ENCODE measurements at places on chromosomes 11 and 22.

DNA sequence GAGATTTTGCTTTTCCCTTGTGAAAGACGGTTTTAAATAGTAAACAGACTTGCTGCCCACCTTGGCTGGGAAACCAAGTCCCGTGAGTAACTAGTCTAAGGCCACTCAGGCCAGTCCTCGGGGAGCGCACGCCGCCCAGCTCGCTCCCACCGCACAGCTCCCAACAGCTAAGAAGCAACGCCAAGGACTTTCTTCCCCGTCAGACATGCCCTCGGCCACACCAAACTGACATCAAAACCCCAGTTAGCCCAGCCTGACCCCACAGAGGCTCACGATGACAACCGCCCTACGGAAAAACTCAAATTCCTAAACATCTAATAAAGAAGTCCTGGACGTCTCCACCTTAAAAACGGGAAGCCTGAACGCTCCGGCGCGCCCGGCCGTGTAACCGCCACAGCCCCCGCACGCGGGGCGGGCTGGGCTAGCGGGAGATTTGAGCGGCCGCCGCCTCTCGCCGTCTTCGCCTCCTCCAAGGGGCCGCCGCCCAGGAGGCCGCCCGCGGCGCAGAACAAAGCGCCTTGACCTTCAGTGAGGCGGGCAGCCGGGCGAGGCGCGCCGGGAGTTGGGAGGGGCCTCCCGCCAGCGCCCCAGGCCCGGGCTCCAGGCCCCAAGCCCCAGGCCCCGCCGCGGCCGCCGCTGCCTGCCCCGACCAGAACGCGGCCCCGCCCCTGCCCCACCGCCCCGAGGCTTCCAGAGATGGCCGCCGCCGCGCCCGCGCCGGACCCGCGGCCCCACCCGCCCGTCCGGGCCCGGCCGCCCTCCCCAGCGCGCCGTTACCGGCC is 486 bp downstream of the NAP1L4 start:
- peak; percentile 40 for DNase-seq

DNA sequence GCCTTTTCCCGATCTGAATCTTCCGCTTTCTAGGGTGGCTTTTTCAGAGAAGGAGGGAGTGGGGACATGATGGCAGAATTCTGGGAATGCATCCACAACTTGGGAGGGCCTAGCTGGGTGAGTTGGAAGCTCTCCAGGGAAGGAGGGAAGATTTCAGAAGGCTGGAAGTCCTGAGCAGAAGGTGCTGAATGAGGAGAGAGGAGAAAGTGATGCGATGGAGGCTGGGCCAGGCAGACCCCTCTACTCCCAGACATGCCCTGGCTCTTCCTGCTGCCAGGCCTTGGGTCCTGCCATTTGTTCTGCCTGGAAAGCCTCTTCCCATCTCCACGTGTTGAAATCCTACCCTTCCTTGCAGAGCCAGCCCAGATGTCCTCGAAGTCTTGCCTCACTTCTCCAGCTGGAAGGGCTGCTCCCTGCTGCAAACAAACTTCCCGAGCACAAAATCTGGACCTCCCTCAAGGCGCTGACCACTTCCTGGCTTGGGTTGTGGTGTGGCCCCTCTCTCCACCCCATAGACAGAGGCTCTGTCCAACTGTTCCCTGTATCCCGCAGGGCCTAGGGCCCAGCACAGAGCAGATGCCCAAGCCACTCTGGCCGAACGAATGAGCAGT is 16.8 kb downstream of the LRRC32 start:
- no peak for DNase-seq

- no peak for DNase-seq
Measured at GRCh38 chr11:7004482-7004881, 15.7 kb downstream of the ZNF214 start.

GRCh38 chr11:26734691-26735090 is 12.8 kb upstream of the SLC5A12 start:
- no peak for DNase-seq

DNA sequence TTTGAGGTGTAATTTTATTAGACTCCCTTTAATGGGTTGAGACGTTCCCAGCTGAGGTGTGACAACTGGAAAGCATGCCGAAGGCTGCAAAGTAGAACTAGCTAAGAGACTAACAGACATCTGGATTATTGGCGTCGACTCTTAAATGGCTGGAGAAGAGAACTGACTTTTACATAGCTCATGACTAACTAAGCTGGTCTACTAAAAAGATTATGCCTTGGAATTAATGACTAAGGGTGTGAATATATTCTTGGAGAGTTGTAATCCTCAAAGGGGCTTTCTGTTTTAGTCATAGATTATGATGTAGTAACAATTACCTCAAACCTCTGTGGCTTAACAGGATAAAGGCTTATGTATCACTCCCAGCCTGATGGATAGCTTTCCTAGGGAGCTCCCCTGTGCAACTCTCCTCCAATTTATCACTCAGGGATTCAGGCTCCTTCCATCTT is 39.5 kb upstream of the SLC5A12 start:
- DNase-seq, result no peak

- no peak for DNase-seq
Measured at GRCh38 chr11:6336293-6336692, 16.0 kb upstream of the CAVIN3 start.

DNA sequence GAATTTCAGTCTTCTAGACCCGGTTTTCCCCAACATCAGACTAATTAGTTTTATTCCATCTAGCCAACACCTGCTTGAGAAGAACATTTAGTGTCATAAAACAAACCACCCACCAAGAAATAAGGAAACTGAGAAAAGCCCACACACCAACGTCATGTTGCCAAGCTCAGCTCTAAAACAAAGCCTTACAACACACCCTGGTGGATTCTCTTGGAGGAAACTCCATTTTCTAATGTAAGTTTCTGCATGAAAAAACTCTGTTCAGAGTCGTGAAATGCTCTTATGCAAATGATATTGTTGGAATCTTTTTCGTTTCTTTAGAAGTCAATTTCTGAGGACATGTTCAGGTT is 105.0 kb upstream of the RAG2 start:
- no peak for DNase-seq

GRCh38 chr22:36340621-36341020 is 47.1 kb downstream of the MYH9 start:
- no peak for DNase-seq

DNA sequence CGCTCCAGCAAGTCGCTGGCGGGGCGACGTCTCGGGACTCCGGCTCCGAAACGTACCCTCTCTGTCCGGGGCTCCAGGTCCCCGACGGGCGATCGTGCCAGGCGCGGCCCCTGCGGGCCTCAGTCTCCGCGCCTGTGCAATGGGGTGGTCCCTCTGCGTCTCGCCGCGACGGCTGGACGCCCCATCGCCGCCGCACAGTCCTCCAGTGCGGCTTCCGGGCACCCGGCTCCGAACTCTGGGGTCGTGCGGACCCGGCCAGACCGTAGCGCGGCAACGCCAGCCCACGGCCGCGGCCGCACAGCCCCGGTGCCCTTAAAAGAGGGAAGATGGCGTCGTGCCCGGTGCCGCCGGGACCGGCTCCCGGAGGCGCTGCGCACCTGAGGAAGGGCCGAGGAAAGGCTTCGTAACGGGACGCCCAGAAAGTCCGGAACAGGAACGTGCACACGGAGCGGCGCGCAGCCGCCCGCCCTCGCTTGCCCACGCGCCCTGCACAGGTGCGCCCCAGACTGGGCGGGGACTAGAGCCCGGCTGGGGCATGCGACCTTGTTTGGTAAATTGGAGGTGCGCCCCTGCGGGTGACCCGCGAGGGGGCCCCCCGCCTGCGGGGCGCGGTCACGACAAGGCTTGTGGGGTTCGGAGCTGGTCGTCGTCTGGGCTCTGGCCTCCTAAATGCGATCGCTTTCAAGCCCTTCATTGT is 525 bp downstream of the BIK start:
- no peak for DNase-seq

- DNase-seq, result no peak
Measured at GRCh38 chr22:46081036-46081830, 69.1 kb upstream of the PPARA start.

- DNase-seq, result no peak
Measured at GRCh38 chr11:58801974-58802545, 42.4 kb downstream of the GLYATL2 start.
